ENCODE measurements at places on chromosomes 3 and 15.

- no peak for DNase-seq
Observed at GRCh38 chr3:138032567-138032966, 22.6 kb downstream of the CLDN18 start.

DNA sequence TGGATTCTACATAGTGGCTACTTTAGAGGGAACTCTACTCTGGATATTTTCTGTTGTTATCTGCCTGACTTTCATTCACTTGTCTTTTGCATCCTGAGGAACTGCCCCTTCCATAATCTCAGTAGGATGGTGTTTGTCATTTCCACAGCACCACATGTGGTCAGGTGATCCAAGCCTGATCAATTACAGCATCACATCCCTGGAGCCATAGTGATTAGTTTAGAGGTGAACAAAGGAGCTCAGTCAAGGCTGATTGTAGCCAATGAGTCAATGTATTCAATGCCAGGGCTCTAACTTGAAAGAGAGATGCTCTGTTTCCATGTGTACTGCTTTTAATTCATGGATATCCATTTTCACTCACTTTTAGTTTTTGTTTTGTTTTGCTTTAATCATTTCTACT lies 478.7 kb upstream of the ADAMTS9 start:
- no peak for DNase-seq

- no peak for DNase-seq
Observed at GRCh38 chr3:122974764-122975162, 52.8 kb downstream of the SEMA5B start.

DNA sequence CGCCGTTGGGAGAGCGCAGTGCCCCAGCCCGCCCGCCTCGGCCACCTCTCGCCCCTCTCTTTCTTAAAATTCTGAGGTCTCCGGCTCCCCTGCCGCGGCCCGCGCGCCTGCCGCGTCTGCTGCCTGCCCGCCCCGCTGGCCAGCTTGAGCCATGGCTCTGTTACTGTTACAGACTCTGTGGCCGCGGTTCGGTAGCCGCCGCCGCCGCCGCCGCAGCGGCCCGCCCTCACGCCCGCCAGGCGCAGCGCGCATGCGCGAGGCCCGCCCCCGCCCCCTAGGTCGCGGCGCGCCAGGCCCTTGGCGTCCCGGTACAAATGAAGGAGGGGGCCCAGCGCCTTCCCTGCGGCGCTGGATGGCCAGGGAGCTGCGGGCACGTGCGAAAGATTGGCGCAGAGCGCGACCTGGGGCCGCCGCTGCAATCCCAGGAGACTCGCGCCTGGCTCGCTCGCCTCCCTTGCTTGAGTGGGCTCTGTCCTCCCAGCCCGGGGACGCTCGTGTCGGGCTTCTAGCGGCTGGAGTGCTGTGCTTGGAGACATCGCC lies at the start of gene ONECUT1:
Gene ONECUT1, minus strand, starts transcription at position 168 of the 540 bp plus-strand sequence. CDS start 452 bp downstream, outside the sequence.
- peak; percentile 69 for DNase-seq

DNA sequence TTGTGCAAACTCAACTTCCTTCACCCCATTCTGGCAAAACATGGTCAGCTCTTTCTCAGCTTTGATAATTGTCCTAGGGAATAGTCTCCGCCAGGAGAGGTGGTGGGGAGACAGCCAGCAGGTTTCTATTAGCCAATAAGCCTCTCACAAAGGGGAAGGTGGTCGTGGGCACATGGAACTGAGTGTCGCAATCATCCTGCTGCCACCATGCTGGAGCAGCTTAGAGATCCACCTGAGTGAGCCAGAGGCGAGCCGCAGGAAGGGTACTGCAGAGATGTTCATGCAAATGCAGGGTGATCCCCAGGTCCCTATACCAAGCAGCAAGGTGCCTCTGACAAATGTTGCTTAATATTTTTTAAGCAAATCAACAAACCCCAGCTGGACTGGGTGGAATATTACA lies 182.8 kb downstream of the RORA start:
- no peak for DNase-seq

- no peak for DNase-seq
Observed at GRCh38 chr3:189430166-189430565, 201.0 kb upstream of the TP63 start.

DNA sequence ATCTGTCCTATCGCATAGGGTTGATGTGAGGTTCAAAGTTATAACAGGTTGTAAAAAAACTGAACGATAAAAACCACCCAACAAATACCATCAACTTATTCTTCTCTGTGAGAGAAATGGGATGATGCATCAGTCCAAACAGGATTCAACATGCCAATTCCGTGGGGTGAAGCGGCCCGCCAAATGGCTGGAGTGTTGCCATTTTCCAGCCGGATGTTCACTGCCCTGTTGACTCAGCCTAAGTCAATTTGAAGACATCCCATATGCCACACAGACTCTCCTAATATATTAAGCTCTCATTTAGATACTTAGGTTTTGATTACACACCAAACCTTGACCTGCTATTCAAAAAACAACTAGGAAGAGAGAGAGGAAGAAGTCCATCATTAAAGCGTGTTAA lies 311.1 kb downstream of the VPS13C start:
- no peak for DNase-seq

DNA sequence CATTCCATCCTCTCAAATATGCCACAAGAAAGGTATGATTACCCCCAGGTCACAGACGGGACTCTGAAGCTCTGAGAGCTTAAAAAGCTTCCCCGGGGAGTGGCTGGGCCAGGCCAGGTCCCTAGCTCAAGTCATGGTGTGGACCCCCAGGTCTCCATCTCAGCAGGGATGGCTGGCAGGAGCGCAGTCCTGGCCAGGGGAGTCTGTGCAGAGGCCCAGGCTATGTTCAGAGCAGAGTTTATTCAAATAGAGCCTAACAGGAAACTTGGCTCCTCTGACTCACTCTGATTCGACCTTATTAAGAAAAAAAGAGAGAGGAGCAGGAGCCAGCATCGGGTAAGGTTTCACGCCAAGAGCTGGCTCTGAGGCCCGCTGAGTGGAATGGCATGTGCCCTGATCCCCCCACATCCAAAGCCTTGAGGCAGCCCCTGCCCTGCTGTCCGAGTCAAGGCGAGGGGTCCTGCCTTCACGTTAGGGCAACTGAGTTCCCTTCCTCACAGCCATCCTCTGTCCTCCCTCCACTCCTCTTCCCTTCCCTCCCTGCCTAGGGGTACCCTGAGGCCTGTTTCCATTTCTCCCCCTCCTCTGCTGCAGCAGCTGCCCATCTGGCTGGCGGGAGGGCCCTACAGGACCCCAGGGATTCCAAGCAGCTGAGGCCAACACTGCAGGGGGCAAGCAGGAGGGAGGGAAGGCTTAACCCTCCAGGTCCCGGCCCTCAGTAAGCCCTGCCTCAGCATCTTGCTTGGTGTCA lies 1.9 kb upstream of the LOXL1 start:
- DNase-seq = peak; percentile 69

DNA sequence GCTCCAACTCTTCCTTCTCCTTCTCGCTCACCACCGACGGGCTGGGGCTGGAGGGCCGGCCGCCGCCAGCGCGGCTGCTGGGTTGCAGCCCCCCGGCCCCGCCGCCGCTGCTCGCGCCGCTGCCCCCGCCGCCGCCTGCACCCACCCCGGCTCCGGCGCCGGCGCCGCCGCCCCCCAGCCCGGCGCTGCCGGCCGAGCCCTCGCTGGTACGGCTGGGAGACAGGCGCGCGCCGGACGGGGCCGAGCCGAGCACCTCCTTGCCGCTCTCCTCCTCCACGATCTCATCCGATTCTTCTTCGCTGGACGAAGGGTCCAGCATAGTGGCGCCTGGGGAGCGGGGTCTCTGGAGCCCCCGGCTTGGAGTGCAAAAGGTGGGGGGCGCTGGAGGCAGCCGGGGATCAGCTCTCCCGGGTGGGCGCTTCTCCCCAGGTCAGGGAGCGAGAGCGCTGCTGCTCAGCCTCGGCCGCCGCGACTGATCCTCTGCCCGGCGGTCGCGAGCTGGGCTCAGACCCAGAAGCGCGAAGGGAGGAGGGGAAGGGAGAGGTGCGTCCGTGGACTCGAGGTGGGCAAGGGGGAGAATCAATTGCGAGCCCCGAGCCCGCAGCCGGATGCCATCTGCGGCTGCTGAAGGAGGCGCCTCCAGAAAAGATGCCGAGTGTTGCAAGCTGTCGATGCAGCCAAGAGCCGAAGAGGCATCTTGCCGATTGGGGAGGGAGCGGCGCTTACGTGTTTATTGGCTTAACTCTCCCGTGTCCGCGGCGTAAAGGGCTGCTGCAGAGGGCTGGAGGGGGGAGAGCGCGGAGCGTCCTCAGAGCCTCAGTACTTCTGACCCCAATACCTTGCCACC lies at the start of gene CADPS:
Gene CADPS, minus strand, starts transcription at position 706 of the 847 bp plus-strand sequence. Its CDS starts 387 bp downstream, at position 319.
- peak; percentile 67 for DNase-seq

- no peak for DNase-seq
Observed at GRCh38 chr3:60573494-60573893, 677.8 kb downstream of the FHIT start.

DNA sequence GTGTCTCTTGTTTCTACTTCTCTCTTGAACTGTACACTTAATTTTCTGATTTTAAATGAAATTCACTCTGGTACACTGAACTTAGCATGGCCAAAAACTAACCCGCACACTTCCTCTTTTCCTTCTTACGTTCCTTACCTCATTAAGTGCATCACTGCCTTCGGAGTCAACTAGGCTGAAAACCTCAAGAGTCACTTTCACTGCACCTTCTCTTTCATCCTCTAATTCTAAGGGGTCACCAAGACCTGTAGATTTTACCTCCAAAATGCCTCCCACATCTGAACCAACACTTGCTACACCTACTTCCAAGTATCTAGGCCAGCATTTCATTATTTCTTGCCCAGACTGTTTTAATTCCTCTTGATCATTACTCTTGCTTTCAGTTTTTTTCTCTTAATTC lies 6.6 kb downstream of the CBLB start:
- no peak for DNase-seq

DNA sequence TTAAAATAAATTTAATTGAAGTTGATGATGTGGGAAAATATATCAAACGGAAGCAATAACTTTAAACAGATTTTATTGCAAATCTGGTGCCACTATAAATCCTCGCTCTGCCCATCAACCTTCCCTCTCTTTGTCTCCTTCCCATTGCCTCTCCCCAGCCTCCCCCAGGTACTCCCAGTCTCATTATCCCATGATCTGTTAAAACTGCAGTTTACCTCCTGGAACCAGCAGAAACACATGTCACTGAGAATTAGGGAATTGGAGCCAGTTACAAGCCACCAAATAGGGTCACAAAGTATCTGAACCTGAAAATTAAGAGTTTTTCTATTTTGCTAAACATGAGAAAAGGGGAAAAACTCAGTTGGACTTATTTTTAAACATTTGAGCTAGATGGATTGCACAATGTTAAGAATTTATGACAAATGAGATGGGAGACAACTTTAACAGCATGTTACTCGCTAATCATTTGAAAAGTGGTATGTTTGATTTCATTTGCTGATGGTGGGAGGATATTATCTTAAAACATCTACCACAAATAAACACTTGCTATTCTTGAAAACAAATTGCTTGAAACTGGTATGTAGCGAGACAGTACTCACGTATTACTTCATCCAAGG lies 2.4 kb downstream of the PLCH1 start:
- no peak for DNase-seq

- no peak for DNase-seq
Observed at GRCh38 chr15:51516291-51516690, 106.3 kb downstream of the DMXL2 start.

DNA sequence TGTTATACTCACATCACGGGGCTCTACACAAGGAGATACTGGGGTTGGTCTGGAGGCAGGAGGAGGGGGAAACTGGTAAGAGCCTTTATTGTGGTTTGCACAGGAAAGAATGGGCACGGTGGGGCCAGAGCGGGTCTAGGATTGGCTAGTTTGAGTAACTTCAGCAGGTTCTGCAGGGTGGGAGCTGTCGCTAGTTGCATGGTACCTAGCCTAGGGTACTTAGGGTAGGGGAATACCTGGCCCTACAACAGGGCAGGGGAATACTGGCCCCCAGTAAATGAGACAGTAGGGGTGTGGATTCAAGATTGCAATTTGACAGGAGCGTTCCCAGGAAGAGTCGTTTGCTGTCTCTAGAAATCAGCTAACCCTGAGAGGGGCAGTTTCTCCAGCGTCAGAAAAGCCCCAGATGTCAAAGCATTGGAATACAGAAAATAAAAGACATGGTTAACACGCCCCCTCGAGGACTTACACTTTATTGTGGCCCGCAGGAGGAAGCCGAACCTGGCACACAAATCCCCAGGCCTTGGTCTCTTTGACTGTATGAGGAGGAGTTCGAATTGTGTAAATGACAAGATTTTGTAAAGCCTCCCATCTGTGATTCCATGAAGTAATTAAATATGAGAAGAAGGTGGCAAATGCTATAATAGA lies 32.0 kb downstream of the ST8SIA2 start:
- DNase-seq = no peak

- no peak for DNase-seq
Observed at GRCh38 chr15:67611370-67612369, 69.2 kb downstream of the MAP2K5 start.

All from NCI-H1092 treated with DMSO at 0.1 percent for 48 hours (cell line).